ENCODE measurements at places on chromosomes 4 and X.

GRCh38 chr4:39682138-39682537, 15.8 kb upstream of the UBE2K start:
- DNase-seq = no peak

DNA sequence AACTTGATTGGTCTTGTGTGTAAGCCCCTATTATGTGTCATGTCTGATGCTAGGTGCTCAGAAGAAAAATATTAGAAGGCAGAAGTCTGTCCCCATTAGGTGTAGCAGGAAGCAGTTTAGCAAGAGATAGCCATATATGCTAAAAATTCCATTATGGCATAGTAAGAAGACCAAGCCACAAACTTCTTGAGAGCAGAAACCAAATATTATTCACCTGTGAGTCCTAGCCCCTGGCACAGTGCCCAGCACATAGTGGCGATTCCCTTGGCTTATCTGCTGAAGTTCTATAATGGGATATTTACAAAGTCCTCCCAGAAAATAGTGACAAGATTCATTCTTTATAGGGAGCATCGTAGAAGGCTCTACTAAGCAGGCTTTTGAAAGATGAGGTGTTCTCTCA, 174.4 kb downstream of the RAB28 start:
- DNase-seq = no peak

DNA sequence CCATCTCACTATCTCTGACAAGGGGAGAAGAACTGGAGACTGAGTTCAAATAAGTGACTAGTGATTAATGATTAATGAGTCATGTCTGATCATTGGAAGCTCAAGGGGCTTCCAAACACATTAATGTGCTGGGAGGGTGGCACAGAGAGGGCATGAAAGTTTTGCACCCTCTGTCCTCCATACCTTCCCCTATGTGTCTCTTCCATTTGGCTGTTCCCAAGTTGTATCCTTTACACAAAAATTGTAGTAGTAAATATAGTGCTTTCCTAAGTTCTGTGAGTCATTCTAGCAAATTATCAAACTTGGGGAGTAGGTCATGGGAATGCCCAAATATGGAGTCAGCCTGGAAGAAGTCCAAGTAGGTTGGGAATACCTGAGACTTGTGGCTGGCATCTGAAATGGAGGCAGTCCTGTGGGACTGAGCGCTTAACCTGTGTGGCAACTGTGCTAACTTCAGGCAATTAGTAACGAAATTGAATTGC, 4.1 kb upstream of the FAM200B start:
- no peak for DNase-seq

- no peak for DNase-seq
Measured at GRCh38 chr4:172050911-172051310, 237.7 kb downstream of the GALNTL6 start.
